ENCODE measurements at places on chromosomes 2 and 18.

GRCh38 chr18:40882468-40882867, 1072.6 kb upstream of the PIK3C3 start:
- no peak for DNase-seq

DNA sequence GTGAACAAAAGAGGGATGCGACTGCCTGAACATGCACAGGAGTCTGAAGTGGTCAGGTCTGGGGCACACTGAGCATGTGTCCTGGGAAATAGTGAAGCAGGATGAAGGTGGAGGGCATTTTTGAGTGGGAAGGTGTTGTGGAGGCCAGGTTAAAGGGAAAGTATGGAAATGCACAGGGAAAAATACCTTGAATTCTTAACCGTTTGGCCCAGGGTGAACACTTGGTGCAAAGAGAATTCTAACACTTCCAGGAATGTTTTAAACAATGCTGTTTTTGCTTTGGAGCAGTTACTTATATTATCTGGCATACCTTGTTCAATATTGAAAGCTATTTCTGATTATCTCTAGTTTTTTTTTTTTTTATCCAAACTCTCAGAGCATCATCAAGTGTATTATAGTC, 623.5 kb downstream of the DCC start:
- no peak for DNase-seq

- no peak for DNase-seq
Measured at GRCh38 chr18:3912705-3913104, 462.7 kb downstream of the TGIF1 start.

- DNase-seq, result no peak
Measured at GRCh38 chr2:72887032-72887739, at the start of gene SPR. SPR (plus strand) TSS chr2:72887408; CDS start chr2:72887433, 25 bp downstream.

DNA sequence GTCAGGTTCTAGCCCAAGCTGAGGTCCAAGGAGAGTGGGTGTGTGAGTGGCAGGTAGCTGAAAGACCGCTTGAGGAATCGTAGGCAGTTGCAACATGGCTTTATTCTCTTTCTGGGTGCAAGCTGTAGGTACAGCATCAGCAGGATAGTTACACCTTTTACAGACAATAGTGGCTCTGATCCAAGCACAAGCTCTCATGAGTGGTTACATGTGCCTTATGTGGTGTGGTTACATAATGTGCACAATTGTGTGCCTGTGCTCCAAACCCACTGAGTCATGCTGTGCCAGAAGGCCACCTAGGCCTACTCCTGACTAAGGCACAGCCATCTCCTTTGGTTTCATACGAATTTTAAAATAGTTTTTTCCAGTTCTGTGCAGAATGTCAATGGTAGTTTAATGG, 227.6 kb downstream of the SATB2 start:
- no peak for DNase-seq

DNA sequence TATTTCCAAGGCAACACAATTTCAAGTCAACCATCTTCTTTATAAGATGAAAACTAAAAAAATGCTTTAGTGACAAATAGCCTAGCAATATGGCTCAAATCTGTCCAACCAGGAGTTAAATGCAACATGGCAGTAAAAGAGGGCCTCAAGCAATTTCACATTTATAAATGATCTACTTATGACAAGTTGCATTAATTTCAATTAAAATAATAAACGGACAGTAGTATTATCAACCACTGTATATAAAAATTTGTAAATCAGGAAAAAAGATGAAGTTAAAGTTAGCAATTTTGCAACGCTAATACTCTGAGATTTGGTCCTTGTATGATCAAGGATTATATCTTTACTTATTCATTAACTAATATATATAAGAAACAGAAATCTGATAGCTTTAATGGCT, 19.3 kb downstream of the CCDC88A start:
- DNase-seq, result no peak

GRCh38 chr18:12093520-12094257, at the start of gene ANKRD62:
ANKRD62 (plus strand) TSS chr18:12093843; CDS start chr18:12094018, 175 bp downstream.
- no peak for DNase-seq

DNA sequence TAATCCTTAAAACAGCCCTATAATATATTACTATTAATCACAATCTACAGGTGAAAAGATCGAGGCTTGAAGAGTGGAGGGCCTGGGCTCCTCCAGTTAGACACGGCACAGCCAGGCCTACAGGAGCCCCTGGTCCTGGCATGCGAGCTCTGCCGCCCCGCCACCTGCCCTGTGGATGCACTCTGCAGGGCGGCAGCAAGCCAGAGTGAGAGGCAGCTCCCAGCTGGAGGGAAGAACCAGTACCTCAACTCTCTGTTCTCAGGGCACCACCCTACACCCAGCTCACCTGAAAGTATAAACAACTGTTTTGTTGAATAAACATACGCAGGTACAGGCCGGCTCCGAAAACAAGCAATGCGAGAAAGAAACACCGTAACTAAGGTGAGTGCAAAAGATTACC, 34.6 kb downstream of the EIPR1 start:
- no peak for DNase-seq

DNA sequence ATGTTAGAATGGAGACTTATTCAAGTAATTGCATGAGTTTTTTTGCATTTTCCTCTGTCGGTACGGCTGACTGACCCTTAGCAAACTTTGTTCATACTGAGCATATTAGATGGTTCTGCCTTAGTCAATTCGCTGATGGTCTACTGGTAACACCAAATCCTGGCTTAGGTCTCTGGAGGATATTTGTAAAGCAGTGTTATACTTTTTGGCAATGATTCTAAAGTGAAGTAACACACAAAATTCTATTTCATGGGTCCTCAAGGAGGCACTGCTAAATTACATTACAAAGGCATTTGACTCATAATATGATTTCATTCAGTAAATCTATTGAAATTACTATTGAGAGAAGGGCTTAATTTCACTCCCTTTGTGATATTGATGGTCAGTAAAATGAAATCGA, 246.8 kb upstream of the RASGRP3 start:
- DNase-seq, result no peak

- no peak for DNase-seq
Measured at GRCh38 chr18:63949068-63949737, at the start of gene HMSD. HMSD (plus strand) TSS chr18:63949301; CDS start chr18:63953456, 4,155 bp downstream.

GRCh38 chr2:200482194-200482593, 27.7 kb downstream of the KCTD18 start:
- DNase-seq, result no peak

- DNase-seq, result no peak
Measured at GRCh38 chr2:168432565-168433186, 23.4 kb upstream of the CERS6 start.

GRCh38 chr2:201931475-201931874, 102.2 kb upstream of the FZD7 start:
- no peak for DNase-seq

GRCh38 chr2:119523952-119524694, at the start of gene SCTR:
SCTR (minus strand) TSS chr2:119524483; CDS start chr2:119524226, 257 bp downstream.
- no peak for DNase-seq

DNA sequence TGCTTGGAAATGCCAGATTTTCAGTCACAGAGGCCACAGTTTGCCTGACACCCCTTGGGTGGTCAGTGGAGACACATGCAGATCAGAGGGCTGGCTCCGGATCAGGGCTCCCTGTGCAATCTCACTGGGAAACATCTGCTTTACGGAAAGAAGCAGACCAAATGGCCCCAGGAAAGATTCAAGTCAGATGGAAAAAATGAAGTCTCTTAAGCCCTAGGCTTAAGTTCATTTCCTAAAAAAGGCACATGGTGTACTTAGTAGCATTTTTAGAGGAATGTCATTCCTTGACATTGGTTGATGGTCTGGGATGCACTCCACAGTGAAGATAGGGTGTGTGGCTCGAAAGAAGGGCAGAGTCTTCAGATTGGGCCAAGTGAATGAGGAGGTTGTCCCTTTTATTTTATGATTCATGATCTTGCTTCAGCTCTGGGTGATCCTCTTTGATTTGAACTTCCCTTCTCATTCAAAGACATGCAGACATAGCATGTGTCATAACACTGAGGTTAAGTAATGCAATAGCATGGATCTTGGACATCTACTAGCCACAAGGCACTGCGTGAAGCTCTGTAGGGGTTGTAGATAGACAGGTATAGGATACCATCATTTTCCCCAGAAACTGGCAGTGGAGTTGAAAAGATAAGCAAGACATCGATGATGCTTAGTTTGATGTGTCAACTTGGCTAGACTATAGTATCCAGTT, 56.5 kb downstream of the KCNE4 start:
- no peak for DNase-seq

DNA sequence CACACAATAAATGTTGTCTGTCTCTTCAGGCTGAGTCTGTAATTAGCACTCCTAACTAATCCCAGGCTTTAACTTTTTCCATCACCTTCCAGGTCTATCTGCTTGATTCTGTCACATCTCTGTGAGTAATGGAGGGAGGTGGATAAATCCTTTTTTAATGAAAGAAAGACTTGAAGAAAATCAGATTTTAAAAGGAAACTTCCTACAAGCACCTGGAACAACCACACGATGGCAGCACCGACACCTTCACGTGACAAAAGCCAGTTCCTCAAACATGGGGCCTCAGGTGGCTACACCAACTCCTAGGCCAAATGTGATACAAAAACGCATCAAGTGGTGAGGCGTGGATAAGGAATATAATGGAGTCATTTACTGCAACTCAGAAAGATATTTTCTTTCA, 41.8 kb downstream of the TGFBRAP1 start:
- DNase-seq, result no peak

DNA sequence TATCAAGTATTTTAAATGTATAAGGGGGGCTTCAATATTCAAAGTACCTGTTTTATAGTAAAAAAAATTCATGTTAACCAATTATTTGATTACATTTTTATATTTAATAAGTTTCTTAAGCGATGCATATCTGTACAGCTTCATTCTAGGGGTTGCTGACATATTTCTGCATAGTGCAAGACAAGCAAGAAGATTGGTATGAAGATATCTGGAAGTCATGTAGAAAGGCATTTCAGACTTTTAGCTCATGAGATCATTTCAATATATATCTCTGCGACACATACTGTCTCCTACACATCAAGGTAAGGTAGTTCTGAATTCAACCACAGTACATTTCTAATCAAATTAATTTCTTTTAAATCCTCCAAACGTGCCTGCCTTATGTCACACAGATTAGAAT, 73.1 kb downstream of the MEMO1 start:
- DNase-seq, result no peak

- no peak for DNase-seq
Measured at GRCh38 chr2:61175036-61175435, 13.0 kb downstream of the C2orf74 start.

DNA sequence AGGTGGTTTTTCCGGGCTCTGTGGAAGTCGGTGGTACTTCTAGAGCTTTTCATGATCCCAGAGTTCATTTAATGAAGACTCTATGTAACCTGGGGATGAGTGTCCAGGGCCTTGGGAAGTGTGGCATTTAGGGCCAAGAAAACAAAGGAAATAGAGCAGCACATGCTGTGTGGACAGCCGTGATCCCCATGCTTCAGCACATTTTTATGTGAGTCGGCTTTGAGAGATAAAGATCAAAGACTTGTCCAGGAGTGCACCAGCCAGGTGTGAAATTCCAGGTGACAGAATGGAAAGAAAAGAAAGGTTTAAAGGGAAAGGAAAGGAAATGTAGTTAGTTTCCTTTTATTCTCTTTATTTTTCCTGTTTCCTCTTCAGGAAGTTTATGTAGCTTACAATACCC, 258.0 kb upstream of the NRP2 start:
- DNase-seq, result no peak

- DNase-seq, result no peak
Measured at GRCh38 chr2:109473616-109474318, 140.0 kb downstream of the SEPTIN10 start.

DNA sequence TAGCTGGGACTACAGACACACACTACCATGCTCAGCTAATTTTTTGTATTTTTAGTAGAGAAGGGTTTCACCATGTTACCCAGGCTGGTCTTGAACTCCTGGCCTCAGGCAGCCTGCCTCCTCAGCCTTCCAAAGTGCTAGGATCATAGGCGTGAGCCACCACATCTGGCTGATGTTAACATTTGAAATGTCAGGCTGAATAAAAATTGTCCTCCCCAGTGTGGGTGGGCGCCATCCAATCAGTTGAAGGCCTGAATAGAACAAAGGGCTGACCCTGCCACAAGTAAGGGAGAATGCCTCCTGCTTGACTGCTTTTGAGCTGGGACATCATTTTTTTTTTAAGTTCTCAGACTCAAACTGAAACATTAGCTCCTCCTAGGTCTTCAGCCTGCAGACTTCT, 21.0 kb upstream of the RHOB start:
- no peak for DNase-seq

DNA sequence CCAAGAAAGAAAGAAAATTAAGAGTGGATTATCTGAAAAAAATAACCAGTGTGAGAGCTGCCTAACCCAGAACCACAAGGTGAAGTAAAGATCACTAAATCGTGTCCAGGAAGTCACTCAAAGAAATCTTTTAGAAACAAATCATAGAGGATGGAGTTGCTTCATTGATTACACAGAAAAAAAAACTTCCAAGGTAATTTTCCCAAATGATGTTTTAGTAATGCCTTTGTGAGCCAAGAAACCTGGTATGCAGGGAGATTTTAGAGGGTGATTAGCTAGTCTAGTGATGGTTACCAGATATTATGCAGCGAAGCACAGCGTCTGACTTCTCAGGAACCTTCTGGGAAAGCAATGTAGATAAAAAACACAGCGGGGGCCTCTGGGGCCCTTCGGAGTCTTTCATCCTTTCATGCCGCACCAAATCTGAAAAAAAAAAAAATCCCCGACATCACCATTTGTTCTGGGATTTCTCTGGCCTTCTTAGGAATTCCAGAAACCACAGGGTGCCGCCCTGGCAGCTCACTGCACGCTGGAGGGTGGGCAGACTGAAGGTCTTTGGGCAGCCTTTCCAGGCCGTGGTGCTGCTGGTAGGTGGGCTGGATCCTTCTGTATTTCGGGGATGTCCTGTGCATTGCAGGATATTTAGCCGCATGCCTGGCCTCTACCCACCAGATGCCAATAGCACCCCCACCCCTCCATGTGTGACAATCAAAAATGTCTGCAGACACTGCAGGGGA, 17.3 kb downstream of the ALPK2 start:
- no peak for DNase-seq

DNA sequence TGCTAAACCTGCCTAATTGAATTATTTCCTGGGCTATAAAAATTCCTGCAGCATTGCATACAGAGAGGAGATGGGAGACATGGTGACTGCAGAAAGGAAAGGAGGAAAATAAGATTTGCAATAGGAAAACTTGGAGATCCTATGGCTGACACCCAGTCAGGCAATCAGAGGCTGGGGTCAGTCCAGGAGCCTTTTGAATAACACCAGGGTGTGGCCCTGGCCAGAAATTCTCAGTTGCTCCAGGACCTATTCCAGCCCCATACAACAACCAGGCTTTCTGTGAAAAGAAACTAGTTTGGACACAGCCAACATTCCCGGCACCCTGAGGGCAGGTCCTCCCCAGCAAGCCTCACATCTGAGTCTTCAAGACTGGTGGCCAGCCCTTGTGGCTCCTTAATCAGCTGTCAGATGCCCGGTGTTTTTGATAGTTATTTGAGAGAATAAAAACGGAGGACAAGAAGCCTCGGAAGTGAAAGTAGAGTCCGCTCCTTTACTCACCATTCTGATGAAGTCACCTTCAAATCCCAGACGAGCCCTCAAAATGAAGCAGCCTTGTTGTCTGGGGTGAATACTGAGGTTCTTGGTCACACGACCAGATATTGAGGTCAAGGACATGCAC, 31.1 kb upstream of the GMCL1 start:
- DNase-seq, result no peak

Measured in CMK (cell line).